Renal pelvis (tissue), 12 donors: ENCODE measurements at places on chromosomes 12 and 14.
A peak's percentile ranks its signal among the peaks of the same experiment; 100 is the strongest.

- DNase-seq: no peak
These were observed 393.9 kb downstream of the ADAMTS20 start for GRCh38 chr12:43158126-43158525.

DNA sequence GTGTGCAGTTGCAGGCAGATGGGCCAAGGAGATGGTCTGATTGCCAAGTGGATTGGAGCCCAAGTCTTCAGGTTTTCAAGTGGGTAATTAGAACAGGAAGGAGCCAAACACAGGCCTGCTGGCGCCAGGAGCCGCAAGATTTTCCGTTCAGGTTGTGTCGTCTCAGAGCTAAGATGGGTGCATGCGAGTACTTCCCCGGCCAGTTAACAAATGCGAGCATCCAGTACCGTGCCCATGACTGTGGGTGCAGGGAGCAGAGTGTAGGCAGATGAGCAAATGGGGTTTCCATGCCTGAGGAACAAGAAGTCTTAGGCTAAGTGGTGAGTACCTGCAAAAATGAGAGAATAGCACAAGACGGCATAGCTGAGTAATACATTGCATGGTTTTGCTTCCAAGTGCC, 90.5 kb downstream of the CHST11 start:
- DNase-seq: no peak

GRCh38 chr12:106954462-106955376, 988 bp upstream of the TMEM263 start:
- DNase-seq: no peak

DNA sequence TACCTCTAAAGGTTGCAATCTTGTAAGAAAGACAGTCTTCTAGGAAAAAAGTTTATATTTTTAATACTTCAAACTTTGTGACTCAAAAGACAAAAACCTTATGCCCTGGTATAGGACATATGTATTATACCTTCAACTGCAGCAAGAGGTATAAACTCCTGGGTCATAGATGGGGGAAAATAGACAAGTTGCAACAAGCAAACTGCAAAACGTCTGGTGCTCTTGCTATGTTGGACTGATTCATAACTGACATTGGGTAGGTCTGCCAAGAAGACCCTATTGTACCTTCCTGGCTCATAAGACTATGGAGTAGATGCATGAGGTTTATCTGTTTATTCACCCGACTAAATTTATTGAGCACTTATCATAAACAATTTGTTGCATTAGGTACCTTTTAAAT, 40.9 kb downstream of the BEST3 start:
- DNase-seq: no peak

- DNase-seq: no peak
These were observed 63.8 kb downstream of the ABCC9 start for GRCh38 chr12:21877293-21877982.

- DNase-seq: no peak
These were observed 39.9 kb downstream of the C14orf132 start for GRCh38 chr14:96079066-96079465.

- no peak for DNase-seq
These were observed 1.1 kb upstream of the GLT1D1 start for GRCh38 chr12:128852026-128852698.

DNA sequence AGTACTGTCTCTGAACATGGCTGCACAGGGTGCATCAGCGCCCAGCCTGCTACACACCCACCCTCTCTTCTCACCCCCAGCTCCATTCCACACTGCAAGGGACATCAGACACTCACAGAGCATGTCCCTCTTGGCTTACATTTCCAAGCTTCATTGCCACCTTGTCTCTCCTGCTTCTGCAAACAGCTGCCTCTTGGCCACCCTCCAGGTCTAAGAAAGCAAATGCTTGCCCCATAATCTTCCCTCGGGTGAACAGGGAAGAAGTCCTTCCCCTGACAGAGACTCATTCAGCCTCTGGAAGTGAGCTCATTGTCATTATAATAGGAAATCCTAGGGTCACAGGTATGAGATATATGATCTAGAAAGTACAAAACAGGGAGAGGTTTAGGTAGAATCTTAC, 505.2 kb downstream of the RMST start:
- no peak for DNase-seq

GRCh38 chr14:64059454-64060198, 206.8 kb downstream of the SYNE2 start:
- no peak for DNase-seq

DNA sequence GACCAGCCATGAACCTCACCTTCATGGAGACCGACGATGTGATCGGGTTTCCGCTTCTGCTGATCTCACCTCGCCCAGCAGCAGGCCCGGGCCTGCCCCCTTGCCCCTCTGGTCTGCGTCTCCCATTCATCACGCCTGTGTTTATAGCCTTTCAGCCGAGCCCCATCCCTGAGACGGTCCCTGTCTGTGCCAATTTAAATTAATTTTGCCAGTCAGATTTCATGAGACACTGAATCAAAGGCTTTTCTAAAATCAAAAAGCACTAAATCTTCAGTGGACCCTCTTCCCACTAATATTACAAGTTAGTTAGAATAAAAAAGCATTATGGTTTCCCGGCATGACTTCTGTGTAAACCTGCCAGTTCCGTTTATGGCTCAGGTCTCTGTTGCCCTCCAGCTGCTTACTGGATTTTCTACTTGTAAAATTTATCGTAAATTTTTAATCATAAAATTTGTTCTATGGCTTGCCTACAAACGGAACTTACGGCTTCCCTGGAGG, 155.9 kb downstream of the ESRRB start:
- peak; percentile 48 for DNase-seq

DNA sequence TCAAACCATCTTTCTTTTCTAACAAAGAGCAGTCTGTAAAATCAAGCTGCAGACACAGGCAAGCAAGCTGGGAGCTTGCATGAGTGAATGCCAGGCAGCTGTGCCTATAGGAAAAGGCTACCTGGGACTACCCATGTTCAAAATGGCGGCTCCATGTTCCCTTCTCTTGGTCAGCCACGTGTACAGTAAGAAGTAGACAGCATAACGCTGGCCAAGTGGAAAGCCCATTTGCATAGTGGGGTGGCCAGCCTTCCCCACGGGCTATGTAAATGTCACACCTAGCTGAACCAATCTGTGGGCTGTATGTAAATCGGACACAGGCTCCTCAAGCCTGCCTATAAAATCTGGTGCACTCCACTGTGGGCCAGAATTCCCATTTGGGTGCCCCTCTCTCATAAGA, 117.1 kb downstream of the SYT10 start:
- no peak for DNase-seq

DNA sequence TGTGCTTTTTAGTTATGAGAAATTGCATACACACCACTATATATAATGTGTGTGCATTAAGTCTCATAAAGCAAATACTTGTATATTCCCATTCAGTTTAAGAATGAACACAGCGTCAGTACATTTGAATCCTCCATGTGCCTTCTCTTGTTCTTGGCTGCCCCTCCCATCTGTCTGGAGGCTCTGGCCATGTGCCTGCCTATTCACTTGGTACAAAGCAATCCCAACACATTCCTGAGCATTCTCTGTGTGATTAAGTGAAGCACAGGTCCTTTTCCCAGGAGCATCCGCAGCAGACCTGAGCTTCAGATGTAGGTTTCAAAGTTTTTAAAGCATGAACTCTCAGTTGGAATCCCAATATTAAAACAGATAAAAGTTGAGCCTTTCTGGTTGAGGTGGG, 58.7 kb downstream of the POLR3B start:
- no peak for DNase-seq

GRCh38 chr14:65849558-65849957, 437.0 kb downstream of the FUT8 start:
- DNase-seq: no peak

- no peak for DNase-seq
These were observed 17.3 kb downstream of the PPM1A start for GRCh38 chr14:60266021-60266937.

DNA sequence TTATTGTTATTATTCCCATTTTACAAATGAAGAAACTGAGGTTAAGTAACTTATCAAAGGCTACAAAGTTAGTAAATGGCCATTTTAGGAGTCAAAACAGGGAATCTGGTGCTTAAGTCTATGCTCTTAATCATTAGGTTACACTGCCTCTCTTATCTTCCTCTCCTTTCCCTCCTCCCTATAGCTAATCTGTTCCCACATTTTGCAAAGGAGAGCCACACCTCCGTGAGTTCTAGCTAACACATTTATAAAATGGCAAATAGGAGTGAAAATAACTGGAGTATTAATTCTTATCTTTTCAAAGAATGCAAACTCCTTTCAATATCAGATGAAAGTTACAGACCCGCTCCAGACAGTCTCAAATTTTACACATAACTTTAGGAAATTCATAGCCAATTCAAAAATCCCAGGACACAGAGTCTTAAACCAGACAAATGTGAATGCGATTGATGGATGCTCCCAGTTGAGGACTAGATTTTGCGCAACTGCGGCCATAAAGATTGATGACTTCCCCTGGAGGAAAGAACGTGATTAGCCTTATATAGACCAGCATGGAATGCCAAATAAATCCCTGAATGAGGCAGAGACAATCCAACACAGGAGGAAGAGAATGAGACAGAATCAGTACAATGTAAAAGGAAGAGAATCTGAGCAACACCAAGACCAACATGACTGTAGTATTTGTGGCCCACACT, 225.0 kb upstream of the ARID2 start:
- no peak for DNase-seq

DNA sequence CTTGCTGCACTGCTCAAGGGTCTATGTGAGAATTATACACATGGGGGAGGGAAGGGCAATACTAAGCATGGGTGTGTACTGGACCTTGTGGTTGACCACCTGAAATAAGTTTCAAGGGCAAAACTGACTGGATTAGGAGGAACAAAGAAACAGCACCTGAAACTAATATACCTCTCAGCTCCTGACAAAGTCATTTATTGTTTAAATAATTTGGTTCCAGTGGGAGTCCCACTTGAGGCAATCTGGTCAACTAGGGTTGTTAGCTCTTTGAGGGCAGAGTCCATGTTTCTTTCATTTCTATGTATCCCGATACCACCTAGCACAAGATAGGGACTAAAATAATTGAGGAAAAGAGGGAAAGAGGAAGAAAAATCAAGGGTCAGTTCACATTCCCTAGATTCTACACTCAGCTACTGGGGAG, 45.5 kb downstream of the STXBP6 start:
- DNase-seq: no peak

GRCh38 chr14:71638523-71639196, 293.6 kb upstream of the RGS6 start:
- no peak for DNase-seq

DNA sequence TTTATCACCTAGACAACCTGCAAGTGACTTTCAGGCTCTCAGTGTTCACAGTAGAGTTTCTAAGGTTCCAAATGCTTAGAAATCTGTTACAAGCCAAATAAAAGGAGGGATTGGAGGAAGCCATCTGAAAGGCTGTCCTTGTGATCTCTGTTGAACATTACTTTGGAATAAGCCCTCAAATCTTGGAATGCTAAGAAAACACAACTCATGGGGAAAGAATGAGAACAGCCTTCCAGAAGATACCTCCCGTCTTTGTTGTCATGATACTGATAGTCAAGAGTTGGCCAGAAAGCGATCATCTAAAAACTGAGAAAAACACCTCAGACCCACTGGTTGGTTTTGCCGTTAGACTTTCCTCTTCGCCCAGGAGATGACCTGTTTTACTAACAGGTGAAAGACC, 44.4 kb upstream of the KCNK13 start:
- DNase-seq: no peak

DNA sequence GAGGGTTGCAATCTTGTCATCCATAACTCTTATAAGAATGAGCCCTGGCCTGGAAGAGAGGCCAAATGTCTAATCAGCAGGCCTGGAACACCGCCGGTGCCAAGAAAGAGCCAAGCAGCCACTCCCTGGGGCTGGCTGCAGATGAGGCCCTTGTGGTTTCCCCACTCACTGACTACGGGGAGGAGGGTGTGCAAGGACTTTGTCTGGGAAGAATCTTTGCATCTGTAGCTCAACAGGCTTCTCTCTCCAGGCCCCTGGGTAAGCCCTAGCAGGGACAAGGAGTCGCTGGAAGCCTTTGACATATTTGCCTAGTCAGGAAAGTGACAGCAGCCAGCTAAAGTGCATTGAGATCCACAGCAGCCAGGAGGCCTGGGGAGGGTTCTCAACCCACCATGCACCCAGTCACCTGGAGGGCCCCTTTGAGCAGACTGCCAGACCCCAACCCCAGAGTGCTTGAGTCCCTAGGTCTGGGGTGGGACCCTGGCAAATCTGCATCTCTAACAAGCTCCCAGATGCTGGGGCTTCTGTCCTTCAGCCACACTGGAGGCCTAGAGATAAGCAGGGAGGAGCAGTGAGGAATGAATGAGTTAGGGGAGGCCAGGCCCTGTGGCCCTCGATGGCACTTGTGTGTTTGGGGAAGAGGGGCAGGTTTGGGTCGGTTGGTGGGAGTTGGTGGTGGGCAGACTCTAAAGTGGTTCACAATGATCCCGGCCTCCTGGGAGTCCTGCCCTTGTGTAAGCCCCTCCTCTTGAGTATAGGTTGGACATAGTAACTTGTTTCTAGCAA, 13.9 kb upstream of the LRTM2 start:
- no peak for DNase-seq

DNA sequence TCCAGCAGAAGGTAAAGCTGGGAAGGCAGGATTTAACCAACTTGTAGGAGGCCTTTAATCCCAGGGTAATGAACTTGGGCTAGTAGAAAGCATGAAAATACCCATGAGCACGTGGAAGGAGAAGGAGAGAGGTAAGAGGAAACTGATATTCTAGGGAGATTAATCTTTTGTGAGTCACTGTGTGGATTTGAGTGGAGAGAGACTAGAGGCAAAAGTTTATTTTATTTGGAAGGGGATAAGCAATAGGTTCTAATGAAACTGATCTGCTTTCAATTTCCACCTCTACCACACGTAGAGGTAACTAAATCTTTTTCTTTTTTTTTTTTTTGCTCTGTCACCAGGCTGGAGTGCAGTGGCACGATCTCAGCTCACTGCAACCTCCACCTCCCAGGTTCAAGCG, 52.1 kb downstream of the PTPN21 start:
- no peak for DNase-seq

DNA sequence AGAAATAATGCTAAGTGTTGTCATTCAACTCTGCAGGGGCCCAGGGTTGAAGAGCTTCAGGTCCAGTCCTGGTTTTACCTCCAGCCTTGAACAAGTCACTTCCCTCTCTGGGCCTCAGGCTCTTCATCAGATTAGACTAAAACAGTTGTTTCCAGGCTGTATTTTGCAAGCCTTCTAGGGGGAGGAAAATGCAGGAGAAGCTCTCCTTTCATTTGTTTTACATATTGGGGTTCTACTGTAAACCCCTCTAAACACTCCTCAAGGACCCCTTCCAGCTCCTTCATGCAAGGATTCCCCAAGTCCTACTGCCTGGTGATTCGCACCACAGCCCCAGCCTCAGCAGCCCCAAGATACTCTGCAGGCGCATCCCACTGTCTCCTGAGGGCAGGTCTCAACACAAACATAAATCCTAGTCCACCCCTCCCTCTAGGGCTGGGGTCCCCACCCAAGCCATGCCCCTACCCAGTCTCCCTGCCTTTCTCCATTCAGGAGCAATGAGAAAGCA, 2.7 kb downstream of the SDR9C7 start:
- DNase-seq: peak; percentile 65

- no peak for DNase-seq
These were observed 91.9 kb downstream of the TMEM30B start for GRCh38 chr14:61188978-61189808.

GRCh38 chr14:72822946-72823611, 70.8 kb downstream of the DPF3 start:
- DNase-seq: no peak
